CD8-positive, alpha-beta memory T cell (primary cell): ENCODE measurements at places on chromosomes 5 and 9.

GRCh38 chr5:65152131-65152530, 329.6 kb downstream of the ADAMTS6 start:
- H3K27ac ChIP-seq = no peak overlapping the region
- DNase-seq = no peak
- no peaks in the 10 kb centered on the region for H3K36me3 ChIP-seq
- H3K27me3 ChIP-seq = no peaks in the 10 kb centered on the region
- H3K4me1 ChIP-seq = no peaks in the 10 kb centered on the region

GRCh38 chr5:133744051-133744959, 132.0 kb upstream of the FSTL4 start:
- DNase-seq = no peak
- no peak overlapping the region for H3K27ac ChIP-seq
- H3K4me3 ChIP-seq = no peak overlapping the region
- no peaks in the 10 kb centered on the region for H3K36me3 ChIP-seq
- no peaks in the 10 kb centered on the region for H3K4me1 ChIP-seq

- H3K27ac ChIP-seq = no peak overlapping the region
- no peak for DNase-seq
- no peaks in the 10 kb centered on the region for H3K36me3 ChIP-seq
- H3K4me1 ChIP-seq = no peaks in the 10 kb centered on the region
- no peak overlapping the region for H3K4me3 ChIP-seq
Measured at GRCh38 chr5:10719965-10720364, 41.1 kb downstream of the DAP start.

DNA sequence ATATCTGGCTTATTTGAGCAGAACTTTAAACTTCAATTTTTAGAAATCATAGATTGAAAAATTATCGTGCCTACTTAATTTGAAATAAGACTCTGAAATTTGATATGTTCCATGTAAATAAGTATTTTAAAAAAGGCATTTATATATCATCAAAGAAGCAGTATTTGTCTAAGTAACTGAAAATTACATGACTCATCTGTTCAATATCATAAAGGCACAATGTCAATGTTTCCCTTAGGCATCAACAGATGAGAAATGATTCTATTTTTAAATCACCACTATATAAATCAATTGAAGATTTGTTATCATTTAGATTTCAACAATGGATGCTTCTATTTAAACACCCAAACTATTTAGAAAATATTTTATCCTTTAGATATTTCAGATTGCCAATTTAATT, 142.9 kb upstream of the POU5F2 start:
- no peaks in the 10 kb centered on the region for H3K4me1 ChIP-seq
- no peaks in the 10 kb centered on the region for H3K36me3 ChIP-seq
- no peak overlapping the region for H3K4me3 ChIP-seq
- no peak overlapping the region for H3K27ac ChIP-seq
- H3K27me3 ChIP-seq = no peaks in the 10 kb centered on the region

DNA sequence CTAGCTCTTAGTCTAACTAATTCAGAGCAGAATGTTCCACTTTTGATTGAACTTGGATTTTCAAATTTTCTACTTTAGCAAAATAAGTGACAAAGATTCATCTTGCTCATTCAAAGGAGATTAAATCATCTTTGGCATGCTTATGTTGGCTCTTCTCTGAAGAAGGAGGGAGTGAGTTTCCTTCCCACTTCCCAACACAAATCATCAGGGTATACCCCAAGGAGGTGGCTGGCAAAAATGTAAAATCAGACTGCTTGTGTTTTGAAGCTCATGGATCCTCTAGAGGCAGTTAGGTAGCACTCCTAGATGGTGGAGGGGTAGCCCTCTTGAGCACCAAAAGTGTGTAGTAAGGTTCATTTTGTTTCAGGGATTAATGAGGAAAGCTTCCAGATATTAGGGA, 343.1 kb downstream of the OSTF1 start:
- no peak overlapping the region for H3K4me3 ChIP-seq
- no peaks in the 10 kb centered on the region for H3K27me3 ChIP-seq
- H3K27ac ChIP-seq = no peak overlapping the region
- no peak for DNase-seq
- H3K4me1 ChIP-seq = no peaks in the 10 kb centered on the region

GRCh38 chr5:34507933-34508332, 148.2 kb upstream of the RAI14 start:
- no peaks in the 10 kb centered on the region for H3K27me3 ChIP-seq
- no peak overlapping the region for H3K4me3 ChIP-seq
- H3K27ac ChIP-seq = no peak overlapping the region
- no peaks in the 10 kb centered on the region for H3K4me1 ChIP-seq
- no peaks in the 10 kb centered on the region for H3K36me3 ChIP-seq
- DNase-seq = no peak

- no peak for DNase-seq
- no peaks in the 10 kb centered on the region for H3K4me1 ChIP-seq
- no peak overlapping the region for H3K27ac ChIP-seq
- no peak overlapping the region for H3K4me3 ChIP-seq
- H3K27me3 ChIP-seq = no peaks in the 10 kb centered on the region
Measured at GRCh38 chr5:66660396-66660795, 64.2 kb downstream of the MAST4 start.

DNA sequence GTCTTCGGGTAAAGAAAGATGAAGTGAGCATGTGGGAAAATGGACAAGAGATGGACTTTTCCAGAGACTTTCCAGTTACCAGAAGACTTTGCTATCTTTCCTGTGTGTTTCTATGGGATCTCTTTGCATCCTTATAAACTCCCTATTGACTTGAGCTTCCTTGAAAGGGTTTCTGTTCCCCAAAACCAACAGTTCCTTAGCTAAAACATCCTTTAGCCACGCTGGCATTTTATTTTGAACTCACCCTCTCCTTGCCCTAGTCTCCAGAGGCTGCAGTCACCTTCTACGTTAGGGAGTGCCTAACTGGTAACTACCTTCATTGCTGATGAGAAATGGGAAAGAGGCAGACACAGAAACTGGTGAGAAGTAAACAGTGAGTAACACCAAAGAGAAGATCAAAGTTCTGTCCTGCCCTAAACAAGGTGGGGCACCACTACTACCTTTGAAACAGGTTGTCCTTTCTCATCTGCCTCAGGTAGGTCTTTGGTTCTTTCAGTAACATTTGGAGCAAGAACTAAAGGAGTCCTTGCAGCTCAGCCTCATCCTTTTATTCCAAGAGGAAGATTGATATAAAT, 402.9 kb downstream of the ENC1 start:
- DNase-seq = no peak
- H3K36me3 ChIP-seq = no peaks in the 10 kb centered on the region
- no peaks in the 10 kb centered on the region for H3K4me1 ChIP-seq
- H3K27ac ChIP-seq = no peak overlapping the region
- no peaks in the 10 kb centered on the region for H3K27me3 ChIP-seq

DNA sequence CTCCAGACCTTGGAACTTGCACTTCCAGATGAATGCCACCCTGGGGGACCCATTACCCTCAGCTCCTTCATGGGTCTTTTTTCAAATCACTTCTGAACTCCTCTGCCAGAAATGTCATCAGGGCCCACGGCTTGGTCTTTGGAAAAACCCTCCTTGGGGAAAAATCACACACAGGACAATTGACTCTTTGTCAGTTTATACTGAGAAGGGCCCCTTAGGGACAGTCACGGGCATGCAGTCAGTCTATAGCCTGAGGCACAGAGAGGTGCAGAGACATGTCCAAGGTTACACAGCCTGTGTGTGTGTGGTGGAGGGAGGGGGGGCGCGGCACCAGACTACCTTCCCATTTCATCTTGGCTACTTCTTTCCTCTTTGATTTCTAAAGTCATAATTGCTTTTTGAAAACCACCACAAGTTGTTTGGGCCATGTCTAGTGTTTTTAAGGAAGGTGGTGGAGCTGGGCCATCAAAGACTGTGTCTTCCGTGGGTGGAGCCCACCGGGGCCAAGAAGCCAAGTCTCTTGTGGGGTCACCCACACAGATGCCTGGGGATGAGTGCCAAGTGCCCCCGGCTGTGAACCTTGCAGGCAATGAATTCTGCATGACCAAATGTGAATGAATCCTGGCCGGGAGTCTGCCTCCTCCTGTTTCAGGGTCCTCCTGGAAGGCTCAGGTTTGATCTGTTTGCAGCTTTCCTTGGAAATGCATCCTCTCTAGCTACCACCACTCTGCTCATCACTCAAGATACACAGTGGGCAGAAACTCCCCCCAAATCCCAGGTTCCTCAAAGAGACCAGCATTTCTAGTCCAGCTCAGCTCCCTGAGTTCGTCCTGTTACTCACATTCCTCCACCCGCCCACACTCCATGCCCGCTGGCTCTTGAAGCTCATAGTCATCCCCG, 200.1 kb upstream of the TBC1D2 start:
- no peak overlapping the region for H3K4me3 ChIP-seq
- H3K27me3 ChIP-seq = no peaks in the 10 kb centered on the region
- DNase-seq = no peak
- no peaks in the 10 kb centered on the region for H3K4me1 ChIP-seq
- no peak overlapping the region for H3K27ac ChIP-seq

DNA sequence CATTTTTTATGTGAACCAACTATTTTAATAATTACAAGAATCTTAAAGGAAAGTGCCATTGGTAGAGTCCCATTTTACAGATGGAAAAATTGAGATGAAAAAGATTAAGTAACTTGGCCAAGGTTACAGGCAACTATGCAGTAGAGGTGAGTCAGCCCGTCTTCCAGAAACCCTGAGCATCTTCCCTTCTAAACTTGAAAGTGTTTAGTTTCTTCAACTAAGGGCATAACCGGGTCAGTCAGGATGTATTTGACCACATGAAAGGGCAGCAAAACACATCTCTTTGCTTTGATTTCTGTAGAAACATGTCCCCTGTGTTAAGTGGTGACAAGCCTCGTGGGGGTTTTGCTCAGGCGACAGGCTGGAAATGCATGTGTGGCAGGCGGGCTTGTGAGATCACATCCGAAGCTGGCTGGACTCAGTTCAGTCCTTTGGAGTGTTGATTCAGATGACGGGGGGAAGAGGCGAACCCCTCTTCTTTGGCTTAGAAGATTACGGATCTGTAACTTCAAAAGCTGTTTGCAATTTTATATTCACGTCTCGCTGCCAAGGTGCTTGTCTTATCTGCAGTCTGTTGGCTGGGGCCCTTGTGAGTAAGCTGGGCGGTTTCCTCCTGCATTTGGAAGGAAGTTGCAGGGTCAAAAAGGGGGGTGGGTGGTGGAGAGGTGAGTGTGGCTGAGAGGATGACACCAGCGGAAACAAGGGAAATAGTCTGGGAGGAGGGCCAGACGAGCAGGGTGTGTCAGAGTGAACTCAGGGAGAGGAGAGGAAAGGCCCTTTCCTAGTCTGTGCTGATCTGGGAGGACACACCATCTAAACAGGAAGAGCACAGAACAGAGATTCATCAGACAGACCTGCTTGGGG, 78.9 kb upstream of the RPS23 start:
- peak overlapping the region; percentile 60 for H3K27ac ChIP-seq
- H3K4me3 ChIP-seq = peak overlapping the region; percentile 49
- no peaks in the 10 kb centered on the region for H3K27me3 ChIP-seq
- DNase-seq = peak; percentile 88

- no peaks in the 10 kb centered on the region for H3K4me1 ChIP-seq
- H3K27me3 ChIP-seq = no peaks in the 10 kb centered on the region
- H3K4me3 ChIP-seq = no peak overlapping the region
Measured at GRCh38 chr5:108650997-108651396, 96.7 kb upstream of the FER start.

- no peak overlapping the region for H3K27ac ChIP-seq
- no peaks in the 10 kb centered on the region for H3K27me3 ChIP-seq
- H3K4me3 ChIP-seq = no peak overlapping the region
- peaks cover 16% of the 10 kb centered on the region for H3K4me1 ChIP-seq
Measured at GRCh38 chr5:139630855-139631254, 17.3 kb upstream of the CXXC5 start.

- H3K36me3 ChIP-seq = no peaks in the 10 kb centered on the region
- no peak overlapping the region for H3K27ac ChIP-seq
- no peak for DNase-seq
- H3K4me1 ChIP-seq = no peaks in the 10 kb centered on the region
- H3K4me3 ChIP-seq = no peak overlapping the region
Measured at GRCh38 chr9:120680579-120680978, 33.7 kb downstream of the MEGF9 start.

DNA sequence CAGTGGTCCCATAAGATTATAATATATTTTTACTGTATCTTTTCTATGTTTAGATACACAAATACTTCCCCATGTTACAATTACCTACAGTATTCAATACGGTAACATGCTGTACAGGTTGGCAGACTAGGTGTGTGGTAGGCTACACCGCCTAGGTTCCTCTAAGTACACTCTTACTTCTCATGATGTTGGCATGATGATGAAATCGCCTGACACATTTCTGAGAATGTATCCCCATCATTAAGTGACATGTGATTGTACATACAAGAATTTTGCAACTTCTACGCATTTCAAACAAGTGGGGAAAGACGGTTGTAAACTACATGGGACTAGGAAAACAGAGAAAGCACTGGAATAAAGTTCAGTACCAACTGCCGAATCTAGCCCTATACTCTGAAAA, 53.3 kb downstream of the SETX start:
- no peaks in the 10 kb centered on the region for H3K4me1 ChIP-seq
- H3K27me3 ChIP-seq = no peaks in the 10 kb centered on the region
- no peak overlapping the region for H3K27ac ChIP-seq
- H3K4me3 ChIP-seq = no peak overlapping the region
- peaks cover 40% of the 10 kb centered on the region for H3K36me3 ChIP-seq

GRCh38 chr5:127351418-127351817, 60.8 kb downstream of the MEGF10 start:
- H3K36me3 ChIP-seq = no peaks in the 10 kb centered on the region
- no peaks in the 10 kb centered on the region for H3K27me3 ChIP-seq
- H3K27ac ChIP-seq = no peak overlapping the region
- DNase-seq = no peak

DNA sequence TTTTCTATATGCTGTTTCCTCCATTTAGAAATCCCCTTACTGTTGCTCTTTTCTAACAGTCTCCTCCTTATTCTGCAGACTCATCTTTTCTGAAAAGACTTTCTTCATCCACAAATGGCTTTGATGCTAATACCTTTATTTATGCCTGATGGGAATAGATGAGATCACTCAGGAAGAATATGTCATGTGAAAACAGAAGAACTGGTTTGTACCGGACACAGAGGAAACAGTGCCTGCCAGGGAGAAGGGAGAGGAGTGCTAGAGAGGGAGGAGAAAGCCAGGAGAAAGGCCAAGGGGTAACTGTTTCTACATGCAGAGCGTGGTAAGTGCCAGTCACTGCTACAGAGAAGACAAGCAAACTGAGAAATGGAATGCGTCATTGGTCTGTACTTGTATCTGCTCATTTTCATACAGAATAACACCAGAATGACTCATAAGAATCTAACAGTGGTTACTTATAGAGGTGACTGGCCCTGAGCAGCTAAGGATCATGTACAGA, 45.9 kb upstream of the PJA2 start:
- H3K27me3 ChIP-seq = no peaks in the 10 kb centered on the region
- H3K27ac ChIP-seq = no peak overlapping the region
- no peaks in the 10 kb centered on the region for H3K4me1 ChIP-seq
- no peak for DNase-seq
- H3K36me3 ChIP-seq = no peaks in the 10 kb centered on the region
- H3K4me3 ChIP-seq = no peak overlapping the region
